Naive thymus-derived CD4-positive, alpha-beta T cell (primary cell): ENCODE measurements at places on chromosomes 3 and 15. TPM values are rescaled to one million over a fixed set of nuclear protein-coding genes. Genes with fewer than 3 reads are reported as not detected.

Gene CHRNA7
- 0.24 TPM for total RNA-seq

Gene ARGFX
- not detected for total RNA-seq

Gene ECE2
- total RNA-seq = not detected in 2 replicates

Gene HRH1
- total RNA-seq = 1.1 TPM

Gene AMIGO3
- 0.24 TPM in 1 of 2 replicates, not detected in the other for total RNA-seq

Gene CCR9
- not detected in 2 replicates for total RNA-seq

Gene ESYT3
- 0.41 and 0.64 TPM in 2 replicates for total RNA-seq

Gene GOLGA6L2
- not detected for total RNA-seq

Gene STARD5
- total RNA-seq = 11.7 TPM

DNA sequence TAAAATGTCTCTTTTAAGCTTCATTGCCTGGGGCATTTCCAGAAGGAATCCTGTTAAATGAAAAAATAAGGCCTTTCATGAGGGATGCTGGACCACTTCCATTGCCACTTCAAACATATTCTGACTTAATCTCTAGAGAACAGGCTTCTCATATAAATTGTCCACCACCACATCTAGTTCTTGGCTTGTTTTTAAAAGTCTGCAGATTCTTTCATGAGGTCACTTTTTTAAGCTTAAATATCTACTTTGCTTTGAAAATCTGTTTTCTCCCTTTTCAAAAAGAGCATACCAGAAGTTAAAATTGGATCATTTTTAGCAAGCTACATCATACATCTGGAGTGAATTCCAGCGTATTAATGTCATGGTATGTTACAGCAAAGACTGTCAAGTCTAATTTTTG, 131.6 kb downstream of the C3orf70 start:
- no peak overlapping the region for H3K4me3 ChIP-seq
- H3K4me1 ChIP-seq = no peaks in the 10 kb centered on the region
- DNase-seq = no peak
- no peaks in the 10 kb centered on the region for H3K27me3 ChIP-seq
- no peak overlapping the region for H3K27ac ChIP-seq
- H3K36me3 ChIP-seq = no peaks in the 10 kb centered on the region

GRCh38 chr3:148643389-148643840, 54.3 kb upstream of the AGTR1 start:
- no peak for DNase-seq
- H3K27me3 ChIP-seq = no peaks in the 10 kb centered on the region
- no peak overlapping the region for H3K4me3 ChIP-seq
- no peaks in the 10 kb centered on the region for H3K4me1 ChIP-seq
- H3K27ac ChIP-seq = no peak overlapping the region

GRCh38 chr3:188624384-188624783, 470.4 kb downstream of the LPP start:
- H3K4me3 ChIP-seq = no peak overlapping the region
- H3K27ac ChIP-seq = no peak overlapping the region
- DNase-seq = no peak
- no peaks in the 10 kb centered on the region for H3K4me1 ChIP-seq

GRCh38 chr15:92205255-92205739, 188.4 kb upstream of the ST8SIA2 start:
- H3K27ac ChIP-seq = no peak overlapping the region
- H3K36me3 ChIP-seq = no peaks in the 10 kb centered on the region
- H3K27me3 ChIP-seq = peaks cover 4% of the 10 kb centered on the region
- no peak overlapping the region for H3K4me3 ChIP-seq

- no peak overlapping the region for H3K4me3 ChIP-seq
- H3K36me3 ChIP-seq = no peaks in the 10 kb centered on the region
- DNase-seq = no peak
Measured at GRCh38 chr3:116569611-116570010, 124.3 kb upstream of the LSAMP start.

- H3K4me1 ChIP-seq = peaks cover 33% of the 10 kb centered on the region
- H3K4me3 ChIP-seq = no peak overlapping the region
- no peaks in the 10 kb centered on the region for H3K27me3 ChIP-seq
- H3K36me3 ChIP-seq = peaks cover 50% of the 10 kb centered on the region
Measured at GRCh38 chr3:12975748-12976522, 97.3 kb downstream of the IQSEC1 start.

DNA sequence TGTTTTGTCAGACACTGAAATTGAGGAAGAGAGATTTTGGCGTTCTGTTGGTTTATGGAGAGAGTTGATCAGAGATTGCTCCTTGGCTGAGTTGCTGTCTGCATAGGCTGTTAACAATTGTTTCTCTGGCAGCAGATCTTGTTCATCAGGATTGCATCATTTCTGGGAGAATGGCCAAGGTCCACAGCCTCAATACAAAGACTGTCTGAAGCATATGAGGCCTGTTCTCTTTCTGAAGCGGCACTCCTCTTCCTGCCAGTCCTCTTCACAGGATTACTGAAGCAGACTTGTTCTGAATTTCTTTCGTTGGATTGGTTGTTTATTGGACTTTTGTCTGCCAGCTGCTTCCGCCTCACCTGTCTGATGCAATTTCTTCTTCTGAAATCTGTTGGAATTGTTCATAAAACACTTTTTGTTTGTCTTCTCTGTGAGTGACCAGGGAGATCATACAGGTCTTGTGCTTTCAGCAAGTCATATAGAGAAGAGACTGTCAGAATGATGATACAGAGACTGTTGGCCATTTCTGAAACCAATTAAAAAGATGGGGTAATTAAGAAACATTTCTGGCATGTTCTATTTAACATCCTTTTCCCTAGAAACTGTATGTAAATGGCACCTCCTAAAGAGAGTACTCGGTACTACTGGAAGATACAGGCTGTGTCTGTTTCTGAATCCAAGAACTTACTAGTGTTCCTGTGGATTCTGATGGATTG, 25.5 kb downstream of the SETD5 start:
- DNase-seq = peak; percentile 20
- H3K36me3 ChIP-seq = no peaks in the 10 kb centered on the region
- H3K4me3 ChIP-seq = no peak overlapping the region
- no peaks in the 10 kb centered on the region for H3K4me1 ChIP-seq
- H3K27ac ChIP-seq = peak overlapping the region; percentile 26

DNA sequence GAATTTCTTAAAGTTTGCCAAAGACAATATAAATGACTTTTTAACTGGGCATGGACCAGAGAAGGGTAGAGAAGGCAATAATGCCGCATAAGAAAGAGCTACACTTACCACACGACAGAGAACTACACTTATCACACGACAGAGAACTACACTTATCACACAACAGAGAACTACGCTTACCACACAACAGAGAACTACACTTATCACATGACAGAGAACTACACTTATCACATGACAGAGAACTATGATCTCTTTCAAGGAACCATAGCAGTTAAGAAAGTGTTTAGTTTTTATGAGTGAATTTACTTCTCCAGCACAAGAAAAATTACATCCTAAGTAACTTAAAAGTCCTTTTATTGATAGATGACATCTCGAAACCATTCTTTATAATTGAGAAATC, 32.0 kb downstream of the DCUN1D1 start:
- no peaks in the 10 kb centered on the region for H3K27me3 ChIP-seq
- no peak overlapping the region for H3K4me3 ChIP-seq
- DNase-seq = no peak
- no peak overlapping the region for H3K27ac ChIP-seq

DNA sequence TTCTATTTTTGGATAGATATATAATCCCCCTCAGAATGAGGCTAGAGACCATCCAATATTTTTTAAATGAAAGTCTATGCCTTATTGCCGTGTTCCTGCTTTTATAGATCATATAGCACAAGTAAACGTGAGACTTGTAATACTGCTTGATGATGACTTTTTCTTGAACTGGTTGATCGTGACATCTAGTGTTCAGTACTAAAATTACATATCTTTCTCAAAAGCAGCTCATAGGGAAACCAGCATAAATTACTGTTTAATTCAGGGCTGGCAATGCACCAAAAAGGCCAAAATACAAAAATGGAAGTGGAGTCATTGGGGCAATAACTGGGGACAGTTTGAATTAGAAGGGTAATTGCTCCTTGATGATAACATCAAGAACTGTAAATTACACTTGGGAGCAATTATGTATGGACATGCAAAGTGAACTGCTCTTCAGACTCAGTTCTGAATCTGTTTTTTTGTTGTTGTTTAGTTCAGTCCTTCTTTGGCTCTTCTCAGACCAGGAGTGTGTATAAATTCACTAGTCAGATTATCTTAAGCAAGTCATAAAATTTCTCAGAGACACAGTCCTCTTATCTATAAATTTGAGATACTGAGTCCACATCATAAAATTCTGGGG, 325.3 kb downstream of the THSD4 start:
- H3K27ac ChIP-seq = no peak overlapping the region
- no peak overlapping the region for H3K4me3 ChIP-seq
- no peaks in the 10 kb centered on the region for H3K4me1 ChIP-seq
- no peaks in the 10 kb centered on the region for H3K36me3 ChIP-seq
- no peaks in the 10 kb centered on the region for H3K27me3 ChIP-seq

DNA sequence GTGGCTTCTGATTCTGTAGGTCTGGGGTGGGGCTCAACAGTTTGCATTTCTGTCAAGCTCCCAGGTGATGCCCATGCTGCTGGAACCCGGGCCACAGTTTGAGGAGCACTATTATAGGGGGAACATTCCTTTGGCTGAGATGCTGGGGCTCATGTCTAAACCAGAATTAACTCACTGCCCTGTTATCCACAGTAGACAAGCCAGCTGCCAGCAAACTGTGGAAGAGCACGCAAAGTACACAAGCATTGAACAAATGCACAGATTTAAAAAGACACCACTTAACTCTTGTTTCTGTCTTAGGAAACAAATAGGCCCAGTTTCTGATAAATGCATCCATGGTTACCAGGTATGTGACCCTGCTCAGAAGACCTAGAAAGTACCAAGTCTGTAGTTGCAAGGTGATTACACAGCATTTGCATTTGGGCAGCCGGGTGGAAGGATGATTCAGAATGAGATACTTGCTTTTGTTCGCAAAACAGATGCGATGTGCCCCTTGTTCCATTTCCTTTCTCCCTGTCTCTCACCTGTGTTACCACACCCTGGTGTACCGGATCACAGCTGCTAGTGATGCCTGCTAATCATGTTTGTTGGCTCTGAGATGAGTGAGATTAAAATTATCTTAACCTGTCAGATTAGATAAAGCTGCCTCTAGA, 12.4 kb downstream of the GYG1 start:
- H3K4me1 ChIP-seq = peaks cover 32% of the 10 kb centered on the region
- no peak overlapping the region for H3K4me3 ChIP-seq
- H3K27ac ChIP-seq = no peak overlapping the region
- peaks cover 13% of the 10 kb centered on the region for H3K36me3 ChIP-seq
- H3K27me3 ChIP-seq = no peaks in the 10 kb centered on the region
- DNase-seq = no peak

GRCh38 chr3:10926811-10927521, 65.6 kb upstream of the SLC6A1 start:
- no peak for DNase-seq
- H3K27ac ChIP-seq = no peak overlapping the region
- no peak overlapping the region for H3K4me3 ChIP-seq

DNA sequence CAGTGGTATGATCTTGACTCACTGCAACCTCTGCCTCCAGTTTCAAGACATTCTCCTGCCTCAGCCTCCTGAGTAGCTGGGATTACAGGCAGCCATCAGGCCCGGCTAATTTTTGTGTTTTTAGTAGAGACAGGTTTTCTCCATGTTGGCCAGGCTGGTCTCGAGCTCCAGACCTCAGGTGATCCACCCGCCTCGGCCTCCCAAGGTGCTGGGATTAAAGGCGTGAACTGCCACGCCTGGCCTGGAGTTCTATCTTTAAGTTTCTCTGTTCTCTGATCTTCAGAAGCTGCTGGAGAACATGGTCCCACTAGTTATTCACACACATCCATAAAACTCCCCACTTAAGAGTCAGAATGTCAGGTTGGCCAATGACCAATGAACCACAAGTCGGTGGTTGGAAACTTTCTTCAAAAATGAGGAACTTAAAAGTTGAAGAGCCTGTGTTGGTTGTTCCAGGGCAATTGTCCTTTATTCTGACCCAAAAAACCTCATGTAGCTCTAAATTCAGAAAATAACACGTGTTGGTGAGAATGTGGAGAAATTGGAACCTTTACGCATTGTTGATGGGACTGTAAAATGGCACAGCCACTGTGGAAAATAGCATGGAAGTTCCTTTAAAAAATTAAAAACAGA, 55.9 kb upstream of the PIK3CB start:
- no peaks in the 10 kb centered on the region for H3K4me1 ChIP-seq
- no peak overlapping the region for H3K4me3 ChIP-seq
- DNase-seq = no peak
- H3K27me3 ChIP-seq = no peaks in the 10 kb centered on the region
- H3K27ac ChIP-seq = no peak overlapping the region

DNA sequence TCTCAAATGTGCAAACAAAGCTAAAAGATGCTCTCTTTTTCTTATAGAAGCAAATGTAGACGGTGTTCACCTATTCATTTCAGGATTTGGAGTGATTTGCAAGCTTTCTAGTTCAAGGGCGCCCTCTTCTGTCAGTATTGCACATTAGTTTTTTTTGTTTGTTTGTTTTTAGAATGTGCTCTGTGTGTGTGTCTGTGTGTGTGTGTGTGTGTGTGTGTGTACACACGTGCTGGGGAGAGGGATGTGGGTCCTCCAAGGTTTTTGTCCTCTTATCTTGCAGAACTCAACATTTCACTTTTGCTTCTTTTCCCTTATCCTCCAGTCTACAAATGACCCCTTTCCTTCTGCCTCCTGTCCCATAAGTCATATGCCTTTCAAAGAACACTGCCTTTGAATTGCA, 23.5 kb downstream of the DNAH1 start:
- H3K27ac ChIP-seq = no peak overlapping the region
- no peaks in the 10 kb centered on the region for H3K27me3 ChIP-seq
- no peaks in the 10 kb centered on the region for H3K4me1 ChIP-seq

DNA sequence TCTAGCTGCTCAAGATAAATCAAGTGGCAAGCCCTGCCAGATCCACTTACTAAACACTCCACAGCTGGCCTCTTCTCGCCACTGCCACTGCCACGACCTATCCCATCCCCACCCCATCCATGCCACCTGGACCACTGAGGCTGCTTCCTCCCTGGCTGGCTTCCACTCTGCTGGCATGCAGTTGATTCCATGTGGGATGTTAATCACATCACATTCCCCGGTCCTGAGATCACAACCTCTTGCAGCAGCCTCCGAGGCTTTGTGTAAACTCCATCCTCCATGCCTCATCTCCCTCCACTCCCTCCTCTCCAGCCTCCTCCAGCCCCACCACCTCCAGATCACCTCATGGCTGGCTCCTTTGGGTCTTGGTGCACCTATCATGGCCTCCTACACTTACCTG, 7.7 kb downstream of the NCKIPSD start:
- no peaks in the 10 kb centered on the region for H3K27me3 ChIP-seq
- H3K4me1 ChIP-seq = no peaks in the 10 kb centered on the region
- peaks cover 7% of the 10 kb centered on the region for H3K36me3 ChIP-seq
- H3K27ac ChIP-seq = no peak overlapping the region
- no peak overlapping the region for H3K4me3 ChIP-seq

- DNase-seq = no peak
- no peaks in the 10 kb centered on the region for H3K36me3 ChIP-seq
- no peaks in the 10 kb centered on the region for H3K27me3 ChIP-seq
- no peak overlapping the region for H3K4me3 ChIP-seq
- no peaks in the 10 kb centered on the region for H3K4me1 ChIP-seq
- no peak overlapping the region for H3K27ac ChIP-seq
Measured at GRCh38 chr3:188931036-188931435, 240.7 kb upstream of the TPRG1 start.

GRCh38 chr15:35748105-35748504, 202.1 kb upstream of the DPH6 start:
- no peaks in the 10 kb centered on the region for H3K27me3 ChIP-seq
- H3K36me3 ChIP-seq = no peaks in the 10 kb centered on the region
- no peak overlapping the region for H3K27ac ChIP-seq
- no peak overlapping the region for H3K4me3 ChIP-seq
